Hematopoietic multipotent progenitor cell treated with erythropoietin and hydrocortisone succinate and interleukin-3 and kit ligand, for 6 days (in vitro differentiated cells): ENCODE measurements at places on chromosomes 7 and 10.

DNA sequence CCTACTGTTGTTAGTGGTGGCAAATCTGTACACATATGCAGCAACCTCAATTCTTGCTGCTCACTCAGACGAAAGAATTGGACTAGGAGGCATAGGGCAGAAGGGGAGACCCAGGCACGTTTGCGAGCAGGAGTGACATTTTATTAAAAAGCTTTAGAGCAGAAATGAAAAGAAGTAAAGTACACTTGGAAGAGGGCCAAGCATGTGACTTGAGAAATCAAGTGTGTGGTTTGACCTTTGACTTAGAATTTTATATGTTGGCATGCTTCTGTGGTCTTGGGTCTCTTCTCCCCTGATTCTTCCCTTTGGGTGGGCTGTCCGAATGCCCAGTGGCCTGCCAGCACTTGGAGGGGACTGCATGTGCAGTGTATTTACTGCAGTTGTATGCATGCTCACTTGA lies 205.5 kb upstream of the SEMA3D start:
- DNase-seq = no peak

DNA sequence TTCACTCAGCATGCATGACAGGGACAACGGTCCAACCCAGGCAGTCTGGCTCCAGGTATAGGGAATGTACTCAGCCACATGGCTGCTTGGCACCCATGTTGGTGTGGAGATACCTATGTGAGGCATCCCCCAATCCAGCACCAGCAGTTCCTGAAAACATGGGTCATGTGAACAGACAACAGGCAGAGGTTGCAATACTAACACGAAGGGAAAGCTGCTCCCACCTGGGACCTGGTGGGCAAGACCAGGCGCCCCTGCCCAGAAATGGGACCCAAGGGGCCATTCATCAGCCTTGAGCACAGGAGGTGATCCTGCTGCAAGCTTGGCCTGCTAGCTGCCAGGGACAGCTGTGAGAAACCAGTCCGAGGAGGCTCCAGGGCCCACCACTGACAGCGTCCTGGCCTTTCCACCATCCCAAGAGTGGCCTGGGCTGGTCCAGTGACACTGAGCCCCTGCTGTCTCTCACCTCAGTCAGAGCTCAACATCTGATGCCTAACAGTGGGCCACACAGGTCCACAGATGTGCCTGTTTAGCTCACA lies 142.3 kb downstream of the ARHGAP22 start:
- DNase-seq = no peak

- no peak for DNase-seq
Measured at GRCh38 chr7:47721670-47722069, 139.8 kb upstream of the TNS3 start.

DNA sequence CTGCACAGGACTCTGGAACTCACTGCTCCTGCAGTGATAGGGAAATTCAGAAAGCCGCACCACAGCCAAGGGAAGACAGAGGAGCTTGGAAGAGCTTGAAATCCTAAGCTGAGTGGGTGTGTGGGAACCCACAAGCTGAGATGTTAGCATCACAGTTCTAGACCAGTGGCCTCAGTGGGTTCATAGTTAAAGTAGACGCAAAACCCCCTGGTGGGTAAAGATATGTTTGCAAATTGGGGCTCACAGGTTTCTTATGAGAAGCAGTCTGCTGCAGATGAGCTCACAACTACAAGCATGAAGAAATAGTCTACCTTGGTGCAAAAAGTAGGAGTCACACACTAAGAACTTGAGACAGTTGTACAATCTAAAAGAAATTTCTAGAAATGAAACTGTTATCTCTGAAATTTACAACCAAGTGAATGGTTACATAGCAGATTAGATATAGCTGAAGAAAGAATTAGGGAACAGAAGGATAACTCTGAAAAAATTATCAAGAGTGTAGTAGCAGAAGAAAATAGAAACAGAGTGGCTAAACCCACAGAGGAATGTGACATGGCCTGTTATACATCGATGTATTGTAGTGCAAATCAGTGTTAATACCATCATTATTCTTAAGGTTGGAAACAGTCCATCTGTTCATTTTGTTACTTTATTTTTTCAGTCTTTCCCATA lies 77.2 kb downstream of the DYNC2I1 start:
- peak; percentile 17 for DNase-seq

GRCh38 chr10:90407851-90408250 lies 450.0 kb downstream of the HTR7 start:
- DNase-seq = no peak

DNA sequence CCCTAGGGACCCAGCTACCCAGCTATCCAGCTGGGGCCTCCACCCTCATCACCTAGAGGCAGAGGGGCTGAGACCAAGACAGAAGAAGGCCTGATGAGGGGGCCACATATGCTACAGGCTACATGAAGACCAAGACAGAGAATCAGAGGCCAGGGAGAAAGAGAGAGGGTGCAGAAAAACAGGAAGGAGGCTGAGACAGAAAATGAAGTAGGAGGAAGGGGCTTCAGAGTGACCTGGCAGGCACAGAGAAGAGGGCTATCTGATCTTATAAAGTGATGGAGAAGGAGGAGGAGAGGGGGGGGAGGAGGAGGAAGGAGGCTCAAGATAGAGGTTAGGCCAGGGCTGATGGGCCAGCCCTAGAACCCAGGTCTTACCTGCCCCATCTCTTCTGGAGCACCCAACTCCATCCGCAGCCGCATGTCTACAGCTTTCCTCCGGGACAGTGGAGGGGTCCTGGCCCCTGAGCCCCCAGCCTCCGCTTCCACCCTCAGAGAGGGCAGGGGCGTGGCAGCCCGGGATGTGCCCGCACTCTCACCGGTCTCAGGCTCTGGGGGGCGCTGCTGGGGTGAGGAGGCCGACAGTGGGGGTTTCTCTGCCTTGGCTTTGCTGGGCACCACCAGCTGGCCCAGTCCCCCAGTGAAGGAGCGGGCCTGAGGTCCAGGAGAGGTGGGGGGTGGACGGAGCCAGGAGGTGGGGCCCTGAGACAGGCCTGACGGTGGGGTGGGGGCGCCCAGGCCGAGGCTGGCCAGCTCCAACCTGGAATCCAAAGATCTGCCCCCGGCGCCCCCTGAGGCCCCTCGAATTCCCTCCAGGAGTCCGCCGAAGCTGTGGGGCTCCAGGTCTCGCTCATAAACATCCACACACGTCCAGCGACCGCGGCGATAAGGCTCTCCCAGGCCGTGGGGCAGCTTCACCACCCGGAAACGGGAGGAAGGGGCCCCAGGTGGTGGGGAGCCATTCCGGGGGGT lies 1.8 kb downstream of the TSC22D4 start:
- peak; percentile 81 for DNase-seq

DNA sequence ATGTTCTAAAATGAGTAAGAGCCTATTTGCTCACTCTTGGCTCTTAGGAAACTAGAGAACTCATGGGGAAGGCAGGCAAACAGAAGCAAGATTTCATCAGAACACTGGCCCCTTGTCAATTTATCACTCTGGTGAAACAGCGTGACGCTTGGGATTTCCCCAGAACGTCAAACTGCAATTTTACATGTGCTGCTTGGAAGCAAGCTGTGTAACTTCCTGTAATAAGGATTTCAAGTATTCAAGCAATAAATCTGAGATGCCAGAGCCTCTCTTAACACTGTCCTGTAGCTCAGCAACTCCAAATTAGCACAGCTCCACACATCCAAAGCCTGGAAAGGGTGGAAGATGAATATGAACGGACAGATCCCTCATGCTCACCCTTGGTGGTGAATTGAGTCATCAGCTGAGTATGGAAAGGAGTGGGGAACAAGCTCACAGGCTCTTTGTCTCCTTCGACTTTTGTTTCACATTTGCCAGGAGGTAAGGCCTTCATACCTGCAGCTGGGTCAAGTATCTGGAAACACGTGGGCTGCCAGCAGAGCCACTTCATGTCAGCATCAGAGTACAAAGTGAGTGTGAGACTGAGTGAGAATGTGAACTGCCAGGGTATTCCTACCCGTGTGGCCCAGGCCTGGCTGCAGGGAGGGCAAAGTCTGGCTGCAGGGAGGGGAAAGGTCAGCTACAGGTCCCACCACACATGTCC lies 140.4 kb upstream of the NAMPT start:
- peak; percentile 73 for DNase-seq
